Stomach (tissue), 19 donors: ENCODE measurements at places on chromosomes 12 and 14. TPM values are rescaled to one million over a fixed set of nuclear protein-coding genes. Genes with fewer than 3 reads are reported as not detected.

DNA sequence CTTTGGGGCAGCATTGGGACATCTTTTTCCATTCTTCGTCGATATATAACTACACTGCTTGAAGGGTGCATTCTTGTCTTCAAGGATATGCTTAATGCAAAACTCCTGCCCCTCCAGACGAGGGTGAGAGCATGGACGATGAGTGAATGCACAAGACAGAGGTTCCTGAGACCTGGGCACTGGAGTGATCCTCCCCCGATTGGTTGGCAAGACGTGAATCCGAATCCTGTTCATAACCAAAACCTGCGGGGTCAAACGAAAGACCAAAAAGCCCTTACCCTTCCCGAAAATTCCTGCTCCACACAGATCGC lies 684 bp downstream of the KANSL2 start:
- H3K27me3 ChIP-seq: no peaks in the 10 kb centered on the region
- peaks cover 37% of the 10 kb centered on the region for H3K36me3 ChIP-seq
- peaks cover 58% of the 10 kb centered on the region for H3K4me1 ChIP-seq
- DNase-seq: no peak
- H3K27ac ChIP-seq: peak overlapping the region; percentile 94

GRCh38 chr14:96221109-96221650 lies 16.5 kb downstream of the BDKRB2 start:
- no peak for DNase-seq
- H3K36me3 ChIP-seq: no peaks in the 10 kb centered on the region
- H3K4me3 ChIP-seq: no peak overlapping the region

DNA sequence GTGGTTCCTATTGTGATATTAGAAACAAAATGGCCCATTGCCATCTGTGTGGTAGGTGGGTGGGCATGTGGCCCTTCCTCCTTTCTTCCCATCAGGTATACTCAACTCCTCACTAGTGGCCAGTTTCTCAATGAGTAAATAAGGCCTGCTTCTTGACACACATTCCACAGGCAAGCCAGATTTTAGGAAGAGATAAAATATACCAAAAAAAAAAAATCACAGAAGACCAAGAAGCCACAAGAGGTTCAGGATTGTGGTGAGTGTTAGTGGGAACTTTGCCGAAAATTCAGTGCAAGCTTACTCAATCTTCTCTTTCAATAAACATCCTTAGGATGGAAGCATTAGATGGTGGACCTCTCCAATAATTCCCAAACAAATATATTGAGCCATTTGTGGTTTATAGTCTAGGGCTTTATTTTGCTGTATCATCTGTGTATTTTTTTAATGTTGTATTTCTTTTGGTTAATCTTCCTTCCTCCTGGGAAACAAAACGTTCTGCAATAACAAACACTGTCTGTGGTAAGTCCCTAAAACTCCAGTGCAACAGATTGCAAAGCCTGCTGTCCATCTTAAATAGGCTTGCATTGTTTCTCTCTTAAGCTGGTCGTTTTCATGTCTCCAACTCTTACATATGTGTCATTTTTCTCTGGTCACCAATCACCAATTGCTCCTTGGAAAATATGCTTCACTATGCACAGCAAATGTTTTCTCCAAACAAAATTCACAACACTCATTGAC lies 289.9 kb upstream of the KITLG start:
- no peak overlapping the region for H3K27ac ChIP-seq
- no peaks in the 10 kb centered on the region for H3K4me1 ChIP-seq
- no peak for DNase-seq
- no peaks in the 10 kb centered on the region for H3K36me3 ChIP-seq

DNA sequence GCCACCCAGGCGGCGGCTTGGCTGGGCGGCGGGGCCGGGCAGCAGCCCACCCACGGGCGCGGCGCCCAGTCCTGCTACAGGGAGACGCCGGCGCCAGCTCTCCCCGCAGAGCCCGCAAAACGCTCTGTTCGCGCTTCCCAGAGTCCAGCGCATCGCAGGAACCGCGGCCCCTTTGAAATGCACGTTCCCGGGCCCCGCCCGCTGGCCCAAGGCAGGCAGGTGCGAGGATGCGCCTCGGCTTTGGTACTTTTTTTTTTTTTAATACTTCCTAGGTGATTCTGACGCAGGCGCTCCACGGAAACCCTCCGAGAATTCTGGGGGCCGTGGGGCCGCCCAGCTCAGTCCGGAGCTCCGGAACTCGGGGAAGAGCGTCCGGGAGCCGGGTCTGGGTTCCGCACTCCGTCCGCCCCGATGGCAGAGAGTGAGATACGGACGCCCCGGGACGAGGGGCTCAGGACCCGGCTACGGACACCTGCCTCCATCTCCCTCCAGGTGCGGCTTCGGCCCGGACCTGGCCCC lies 483 bp downstream of the POC1B start:
- H3K27ac ChIP-seq: peak overlapping the region; percentile 90
- no peaks in the 10 kb centered on the region for H3K36me3 ChIP-seq
- DNase-seq: peak; percentile 52
- H3K27me3 ChIP-seq: no peaks in the 10 kb centered on the region
- peaks cover 66% of the 10 kb centered on the region for H3K4me1 ChIP-seq

GRCh38 chr14:40987481-40987880 lies 619.2 kb upstream of the LRFN5 start:
- no peak overlapping the region for H3K4me3 ChIP-seq
- H3K27ac ChIP-seq: no peak overlapping the region
- no peaks in the 10 kb centered on the region for H3K36me3 ChIP-seq
- no peaks in the 10 kb centered on the region for H3K27me3 ChIP-seq

The C3AR1 gene
- 6.3 TPM for polyA plus RNA-seq

The RPL10L gene
- polyA plus RNA-seq: not detected

The PRB4 gene
- not detected for polyA plus RNA-seq
